ENCODE measurements at places on chromosomes 5 and 9.

DNA sequence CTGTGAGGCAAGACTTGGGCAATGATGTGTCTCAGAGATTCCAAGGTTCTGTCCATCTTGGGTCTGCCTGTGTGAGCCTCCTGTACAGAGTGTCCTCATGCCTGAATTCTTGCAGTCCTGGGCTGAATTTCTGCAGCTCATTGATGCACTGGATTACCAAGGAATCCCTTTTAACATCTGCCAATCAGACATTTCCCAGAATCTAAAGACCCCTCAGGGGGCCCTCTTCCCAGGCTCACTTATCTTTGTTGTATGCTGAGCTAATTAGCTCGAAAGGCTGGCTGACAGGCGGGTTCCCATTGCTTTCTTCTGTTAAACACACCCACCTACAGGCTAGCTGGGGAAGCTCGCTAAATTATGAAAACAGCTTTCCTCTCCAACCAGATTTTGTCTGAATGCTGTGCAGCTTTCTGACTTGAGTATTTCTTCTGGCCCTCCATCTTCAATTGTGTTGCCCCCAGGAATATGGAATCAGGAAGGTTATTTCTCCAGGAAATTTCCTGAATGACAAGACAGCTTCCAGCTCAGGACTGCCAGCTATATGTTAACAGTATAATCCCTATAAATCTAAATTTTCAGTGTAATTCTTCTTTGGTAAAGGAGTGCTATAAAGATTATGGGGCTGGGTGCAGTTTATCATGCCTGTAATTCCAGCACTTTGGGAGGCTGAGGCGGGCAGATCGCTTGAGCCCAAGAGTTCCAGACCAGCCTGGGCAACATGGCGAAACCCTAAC, at the start of gene LIX1:
Gene LIX1, minus strand, starts transcription at position 91 of the 734 bp plus-strand sequence. Its CDS starts 35 bp downstream, at position 56.
- no peak for DNase-seq

DNA sequence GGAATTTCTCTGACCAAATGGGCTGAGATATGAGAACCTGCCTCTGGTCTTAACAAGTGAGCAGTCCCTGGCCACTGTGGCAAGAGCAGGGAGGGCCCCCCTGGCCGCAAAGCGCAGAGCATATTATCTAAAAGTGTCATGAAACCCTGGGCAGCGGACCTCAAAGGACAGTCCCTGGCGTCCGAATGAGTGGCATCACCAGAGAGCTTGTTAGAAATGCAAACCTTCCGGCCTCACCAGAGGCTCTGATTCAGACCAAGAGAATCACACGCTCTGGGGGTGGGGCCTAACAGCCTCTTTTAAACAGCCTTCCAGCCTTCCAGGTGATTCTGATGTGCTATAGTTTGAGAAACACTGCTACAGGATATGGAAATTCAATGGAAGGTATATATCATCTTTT, 10.9 kb downstream of the PTPN3 start:
- DNase-seq: no peak

- no peak for DNase-seq
Observed at GRCh38 chr9:93252781-93253530, 69.0 kb downstream of the WNK2 start.

DNA sequence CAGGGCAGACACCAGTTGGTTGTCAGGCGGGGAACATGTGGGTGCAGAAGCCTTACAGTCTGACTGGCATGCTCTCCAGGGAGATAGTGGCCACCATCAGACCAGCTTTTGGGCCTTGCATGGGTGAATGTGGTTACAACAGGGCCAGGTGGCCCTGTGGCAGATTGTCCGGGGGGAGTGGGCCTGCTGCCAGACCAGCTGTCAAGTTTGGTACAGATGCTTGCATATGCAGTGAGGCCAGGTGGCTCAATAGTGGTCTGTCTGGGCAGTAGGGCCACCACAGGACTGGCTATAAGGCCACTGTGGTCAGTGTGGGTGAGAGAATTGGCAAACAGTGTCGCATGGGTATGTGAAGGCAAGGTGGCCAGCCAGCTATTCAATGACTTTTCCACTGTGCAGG, 148.7 kb downstream of the FAM174A start:
- DNase-seq: no peak

DNA sequence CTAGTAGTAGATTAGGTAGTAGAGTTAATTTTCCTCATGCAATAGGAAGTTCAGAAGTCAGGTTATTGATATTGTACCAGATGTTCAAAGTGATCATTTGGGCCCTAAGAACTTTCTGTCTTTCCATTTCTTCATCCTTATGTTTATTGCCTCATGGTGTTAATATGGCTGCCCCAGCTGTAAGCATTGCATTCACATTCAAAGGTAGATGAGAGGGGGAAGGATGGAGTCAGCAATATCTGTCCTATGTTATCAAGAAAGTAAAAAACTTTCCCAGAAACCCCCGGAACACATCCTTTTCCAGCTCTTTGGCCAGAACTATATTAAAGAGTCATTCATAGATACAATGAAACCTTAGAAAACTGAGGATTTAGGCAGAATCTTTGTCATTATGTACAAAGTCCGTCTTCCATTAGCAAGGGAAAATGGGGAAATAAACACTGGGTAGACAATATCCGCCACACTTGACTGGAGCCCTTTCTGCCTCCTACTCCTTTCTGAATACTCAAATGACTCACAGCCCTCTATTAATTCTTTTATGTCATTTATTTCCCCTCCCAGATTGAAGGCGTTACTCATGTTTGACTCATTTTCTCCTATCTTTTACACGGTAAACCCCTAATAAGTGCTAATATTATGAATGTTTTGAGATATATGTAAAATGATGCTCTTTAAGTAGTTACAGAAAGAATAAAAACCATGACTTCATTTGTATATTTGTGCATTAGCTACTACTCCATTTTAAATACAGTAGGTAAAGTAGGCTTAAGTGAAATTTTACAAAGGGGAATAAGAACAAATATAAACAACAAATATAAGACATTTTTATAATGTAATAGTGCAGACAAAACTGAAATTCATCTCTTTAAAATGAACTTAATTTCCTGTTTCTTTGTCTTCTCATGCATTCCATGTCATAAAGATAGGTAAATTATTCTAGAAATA, 127.6 kb downstream of the SLF1 start:
- DNase-seq: no peak

GRCh38 chr5:166649676-166650075, 1641.8 kb upstream of the WWC1 start:
- no peak for DNase-seq

DNA sequence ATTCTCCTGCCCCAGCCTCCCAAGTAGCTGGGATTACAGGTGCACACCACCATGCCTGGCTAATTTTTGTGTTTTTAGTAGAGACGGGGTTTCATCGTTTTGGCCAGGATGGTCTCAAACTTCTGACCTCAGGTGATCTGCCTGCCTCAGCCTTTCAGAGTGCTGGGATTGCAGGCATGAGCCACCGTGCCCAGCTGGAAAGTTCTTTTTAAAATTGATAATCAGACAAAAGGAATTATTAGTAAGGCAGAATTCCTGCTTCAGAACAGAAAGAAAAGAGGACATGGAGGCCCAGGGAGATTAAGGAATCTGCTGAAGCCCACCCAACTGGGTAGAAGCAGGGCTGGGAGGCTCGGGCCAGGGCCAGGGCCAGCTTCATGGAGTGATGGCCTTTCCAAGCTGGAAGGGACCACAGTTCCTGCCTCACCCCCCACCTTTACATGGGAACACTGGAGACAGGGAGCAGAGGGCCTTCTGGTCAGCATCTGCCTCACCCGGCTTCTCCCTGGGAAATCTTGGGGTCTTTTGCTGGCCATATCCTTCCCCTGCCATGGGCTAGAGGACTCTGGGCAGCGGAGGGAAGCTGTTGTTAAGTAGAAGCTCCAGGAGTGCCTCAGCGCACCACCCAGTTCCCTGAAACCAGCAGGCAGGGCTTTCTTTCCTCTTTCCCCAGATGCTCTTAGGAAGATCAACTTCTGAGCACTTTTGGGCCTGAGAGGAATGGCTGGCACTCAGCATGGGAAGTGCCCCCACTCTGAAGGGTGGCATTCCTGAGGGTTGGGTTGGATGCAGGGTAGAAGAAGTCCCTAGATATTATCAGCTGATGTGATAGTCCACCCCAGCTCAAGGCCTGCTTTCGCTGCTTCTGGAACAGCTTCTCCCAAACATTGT, 70.1 kb downstream of the RGS3 start:
- DNase-seq: no peak

GRCh38 chr9:17730899-17731298, 152.0 kb downstream of the SH3GL2 start:
- no peak for DNase-seq

GRCh38 chr5:3251784-3252183, 343.8 kb upstream of the IRX1 start:
- no peak for DNase-seq

DNA sequence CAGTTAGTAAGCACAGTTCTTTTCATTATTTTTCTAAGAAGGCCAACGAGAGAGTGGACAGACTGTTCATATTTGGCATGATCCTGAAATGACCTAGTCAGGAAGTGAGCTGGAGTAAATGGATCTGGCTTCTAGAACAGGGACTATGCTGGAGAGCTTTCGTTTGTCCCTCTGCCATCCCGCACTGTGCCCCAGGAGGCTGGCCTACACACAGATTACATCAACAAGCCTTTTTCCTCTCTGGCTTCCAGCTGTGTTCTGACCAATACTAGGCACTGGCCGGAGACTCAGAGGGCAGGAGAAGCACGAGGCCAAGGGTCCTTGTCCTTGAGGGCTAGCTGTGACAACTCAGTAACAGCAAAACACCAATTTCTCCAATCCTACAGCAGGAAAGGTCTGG, 127.8 kb downstream of the MED27 start:
- DNase-seq: no peak

All from KG1 (cell line).